ENCODE measurements at places on chromosomes 4 and X.

GRCh38 chr4:110484767-110485166 is 8.8 kb downstream of the ENPEP start:
- DNase-seq, result no peak

DNA sequence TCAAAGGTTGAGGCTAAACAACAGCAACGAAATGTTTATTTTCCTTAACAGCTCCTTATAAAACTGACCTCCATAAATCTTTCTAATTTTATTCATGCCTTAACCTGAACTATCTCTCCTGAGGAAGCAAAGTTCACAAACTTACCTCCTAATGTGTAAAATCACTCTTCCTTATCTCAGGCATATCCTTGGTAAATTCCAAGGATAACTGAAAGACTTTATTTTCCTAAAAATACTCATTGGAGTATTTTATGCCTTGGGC is 197.4 kb downstream of the NWD2 start:
- no peak for DNase-seq

- no peak for DNase-seq
Measured at GRCh38 chr4:176425035-176425434, 105.3 kb downstream of the SPCS3 start.

DNA sequence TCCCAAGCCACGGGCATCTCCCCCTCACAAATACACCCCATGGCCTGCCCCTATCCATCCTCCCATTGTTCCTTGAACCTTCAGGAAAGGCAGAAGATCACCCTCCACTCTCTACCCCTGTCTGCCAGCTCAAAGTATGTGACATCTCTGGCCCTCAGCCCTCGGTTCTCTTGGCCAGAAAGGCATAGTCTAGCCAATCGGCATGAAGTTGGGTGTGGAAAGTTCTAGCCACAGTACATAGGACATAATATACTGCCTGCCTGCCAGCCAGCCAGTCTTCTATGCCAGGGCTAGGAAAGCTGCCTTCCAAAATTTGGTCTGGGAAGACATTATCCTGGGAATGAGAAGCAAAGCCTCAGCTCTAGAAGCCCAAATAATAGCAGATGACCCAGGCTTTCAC is 3.2 kb upstream of the PLP1 start:
- no peak for DNase-seq

- DNase-seq, result no peak
Measured at GRCh38 chr4:7679406-7680040, 244.8 kb upstream of the PSAPL1 start.

GRCh38 chr4:111689214-111689613 is 456.0 kb upstream of the FAM241A start:
- DNase-seq, result no peak

DNA sequence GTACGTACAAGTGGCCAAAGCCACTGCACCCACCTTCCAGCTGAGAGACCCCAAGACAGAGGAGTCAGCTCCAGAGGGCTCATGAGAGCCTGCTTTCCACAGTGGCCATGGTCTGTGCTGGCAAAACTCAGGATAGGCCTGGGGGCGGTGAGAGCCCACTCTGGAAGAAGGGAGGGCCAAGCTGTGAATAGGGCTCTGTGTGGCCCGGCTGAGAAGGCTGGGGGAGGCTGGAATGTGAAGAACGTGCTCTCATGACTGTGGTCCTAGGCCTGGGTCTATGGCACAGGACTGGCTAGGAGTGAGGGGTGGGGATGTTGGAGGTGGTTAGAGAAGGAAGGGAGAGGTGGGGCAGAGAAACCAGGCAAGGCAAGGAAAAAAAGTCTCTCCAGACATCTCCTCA is 13.3 kb downstream of the STARD8 start:
- DNase-seq, result no peak

DNA sequence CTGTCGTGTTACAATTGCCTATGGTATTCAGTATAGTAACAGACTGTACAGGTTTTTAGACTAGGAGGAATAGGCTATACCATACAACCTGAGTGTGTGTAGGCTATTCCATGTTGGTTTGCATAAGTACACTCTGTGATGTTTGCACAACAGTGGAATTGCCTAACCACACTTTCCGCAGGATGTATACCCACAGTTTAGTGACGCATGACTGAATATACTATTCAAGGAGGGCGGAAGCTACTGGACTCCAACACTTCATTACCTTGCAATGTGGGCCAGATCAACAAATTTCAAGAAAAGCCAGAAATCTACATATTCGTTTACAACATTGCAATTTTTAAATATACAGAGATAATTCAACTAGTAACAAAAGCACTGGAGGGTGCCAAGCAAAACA is 317.2 kb downstream of the PDGFC start:
- no peak for DNase-seq
